Stimulated activated CD4-positive, alpha-beta T cell treated with anti-CD3 and anti-CD28 coated beads, Interleukin-2, amount 100 ng/mL, for 24 hours (primary cell): ENCODE measurements at places on chromosomes 1 and 21.

GRCh38 chr21:44778094-44778493, 23.5 kb downstream of the UBE2G2 start:
- no peak for DNase-seq

DNA sequence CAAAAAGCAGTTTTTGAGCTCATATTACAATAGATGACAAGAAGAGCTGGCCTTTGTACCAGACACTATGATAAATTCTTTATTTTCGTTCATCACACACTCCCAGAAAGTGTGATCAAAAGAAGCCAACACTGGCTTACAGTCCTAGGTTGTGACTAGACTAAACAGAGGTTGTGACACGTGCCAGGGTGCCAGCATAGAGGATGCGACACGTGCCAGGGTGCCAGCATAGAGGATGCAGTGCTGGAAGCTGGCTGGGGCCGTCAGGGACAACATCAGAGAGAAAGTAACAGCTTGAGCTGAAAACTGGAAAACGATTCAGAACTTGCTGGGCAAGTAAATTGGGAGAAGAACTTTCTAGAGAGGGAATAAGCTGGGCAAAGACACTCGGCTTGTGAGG, 2.2 kb downstream of the MTARC1 start:
- no peak for DNase-seq

- no peak for DNase-seq
Measured at GRCh38 chr1:100279358-100279923, 13.4 kb downstream of the RTCA start.

GRCh38 chr1:115144176-115144575, 54.9 kb upstream of the TSPAN2 start:
- no peak for DNase-seq

- DNase-seq = no peak
Measured at GRCh38 chr1:235017719-235018118, 110.9 kb downstream of the TOMM20 start.

GRCh38 chr1:55718758-55719671, 503.9 kb upstream of the USP24 start:
- no peak for DNase-seq

GRCh38 chr1:81730881-81731280, 69.9 kb upstream of the ADGRL2 start:
- DNase-seq = no peak

DNA sequence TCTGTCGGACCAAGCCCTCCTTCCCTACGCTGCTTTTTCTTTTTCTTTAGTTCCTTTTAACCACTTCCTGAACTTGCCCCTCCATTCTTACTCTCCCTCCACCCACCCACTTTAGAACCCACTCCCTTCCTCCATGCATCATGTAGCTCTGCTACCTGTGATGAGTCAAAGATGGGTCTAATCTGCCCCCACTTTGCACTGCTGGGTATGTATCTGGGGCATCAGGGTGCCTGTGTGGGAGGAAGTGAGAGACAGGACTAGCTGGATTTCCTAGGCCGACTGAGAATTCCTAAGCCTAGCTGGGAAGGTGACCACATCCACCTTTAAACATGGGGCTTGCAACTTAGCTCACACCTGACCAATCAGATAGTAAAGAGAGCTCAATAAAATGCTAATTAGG, 157.7 kb downstream of the SEC16B start:
- no peak for DNase-seq

GRCh38 chr1:10779201-10779600, 17.2 kb downstream of the CASZ1 start:
- no peak for DNase-seq

- no peak for DNase-seq
Measured at GRCh38 chr1:91821126-91821868, 64.7 kb downstream of the TGFBR3 start.

- no peak for DNase-seq
Measured at GRCh38 chr1:215425138-215425537, 142.0 kb upstream of the KCTD3 start.

DNA sequence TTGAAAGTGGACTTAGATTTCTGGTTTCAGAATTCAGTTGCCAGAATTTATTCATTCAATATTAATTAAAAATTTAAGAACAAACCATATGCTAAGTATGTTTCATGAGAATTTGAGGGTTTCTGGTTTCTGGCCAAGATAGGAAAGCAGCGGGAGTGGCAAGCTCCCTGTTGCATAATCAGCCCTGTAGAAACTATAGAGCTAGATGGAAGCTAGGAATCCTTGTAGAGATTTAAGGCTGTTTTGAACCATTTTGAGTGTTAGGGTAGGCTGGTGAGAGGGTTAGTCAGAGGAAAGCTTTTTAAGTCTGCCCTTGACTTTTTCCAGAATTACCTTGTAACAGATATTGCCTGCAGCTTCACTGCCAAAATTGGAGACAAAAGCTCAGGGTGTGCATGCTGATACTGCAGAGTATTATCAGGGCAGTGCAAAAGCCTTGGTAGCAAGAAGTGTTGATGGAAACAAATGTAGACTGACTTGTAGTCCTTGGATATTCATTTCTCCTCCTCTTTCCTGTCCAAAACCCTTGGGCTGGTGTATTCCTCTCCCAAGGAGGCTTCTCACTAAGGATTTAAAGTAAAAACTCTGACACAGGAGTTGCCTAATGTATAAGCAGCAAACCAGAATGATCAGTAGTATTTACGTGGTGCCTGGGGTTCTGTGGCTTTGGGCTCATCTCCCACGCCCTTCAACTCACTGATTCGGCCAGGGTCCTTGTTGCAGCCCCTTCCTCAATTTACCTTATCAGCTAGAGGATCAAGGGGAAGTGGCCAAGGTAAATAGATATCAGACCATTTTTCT, 12.6 kb upstream of the GIPC2 start:
- no peak for DNase-seq

DNA sequence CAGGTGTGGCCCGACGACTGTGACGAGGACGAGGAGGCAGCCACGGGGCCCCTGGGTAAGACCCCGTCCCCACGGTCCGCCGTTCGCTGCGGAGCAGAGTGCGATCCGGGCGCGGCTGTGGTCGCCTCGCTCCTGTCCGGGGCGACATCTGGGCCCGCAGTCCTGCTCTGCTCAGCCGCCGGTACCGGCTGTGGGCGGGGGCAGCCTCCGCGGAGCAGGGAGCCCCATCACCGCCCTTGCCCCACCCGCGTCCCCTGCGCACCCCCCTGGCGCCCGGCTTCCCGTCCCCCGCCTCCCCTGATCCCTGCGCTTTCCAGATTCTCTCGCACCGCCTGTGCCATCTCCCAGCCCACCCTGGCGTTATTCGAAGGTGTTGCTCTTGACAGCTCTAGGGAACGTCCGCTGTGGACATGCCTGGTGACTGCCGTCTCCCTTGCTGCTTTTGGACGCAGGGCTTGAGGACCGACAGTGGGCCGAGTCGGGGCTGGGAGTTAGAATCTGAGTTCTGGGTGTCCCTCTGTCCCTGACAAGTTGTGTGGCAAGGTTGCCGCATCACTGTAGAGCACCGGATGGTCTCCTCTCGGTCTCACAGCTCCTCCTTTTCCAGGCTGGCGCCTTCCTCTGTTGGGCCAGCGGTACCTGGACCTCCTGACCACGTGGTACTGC, 596 bp downstream of the TOR3A start:
- peak; percentile 31 for DNase-seq

DNA sequence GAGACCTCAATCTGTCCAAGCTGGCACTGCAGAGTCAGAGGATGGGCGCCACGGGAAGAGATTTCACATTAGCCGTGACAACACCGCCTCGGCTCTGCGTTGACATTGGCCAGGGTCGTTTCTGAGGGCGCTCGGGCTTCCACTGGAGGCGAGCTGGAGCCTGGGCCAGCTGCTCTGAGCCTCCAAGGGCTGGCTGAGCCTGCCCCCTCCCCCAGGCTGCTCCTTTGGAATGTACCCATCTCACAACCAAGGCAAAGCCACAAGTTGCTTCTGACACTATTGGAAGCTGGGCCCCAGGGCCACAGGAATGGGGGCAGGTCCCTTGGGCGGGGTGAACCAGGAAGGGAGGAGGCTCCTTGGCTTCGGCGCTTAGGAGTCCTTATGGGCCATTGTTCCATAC, 12.7 kb downstream of the GPR3 start:
- DNase-seq = no peak

DNA sequence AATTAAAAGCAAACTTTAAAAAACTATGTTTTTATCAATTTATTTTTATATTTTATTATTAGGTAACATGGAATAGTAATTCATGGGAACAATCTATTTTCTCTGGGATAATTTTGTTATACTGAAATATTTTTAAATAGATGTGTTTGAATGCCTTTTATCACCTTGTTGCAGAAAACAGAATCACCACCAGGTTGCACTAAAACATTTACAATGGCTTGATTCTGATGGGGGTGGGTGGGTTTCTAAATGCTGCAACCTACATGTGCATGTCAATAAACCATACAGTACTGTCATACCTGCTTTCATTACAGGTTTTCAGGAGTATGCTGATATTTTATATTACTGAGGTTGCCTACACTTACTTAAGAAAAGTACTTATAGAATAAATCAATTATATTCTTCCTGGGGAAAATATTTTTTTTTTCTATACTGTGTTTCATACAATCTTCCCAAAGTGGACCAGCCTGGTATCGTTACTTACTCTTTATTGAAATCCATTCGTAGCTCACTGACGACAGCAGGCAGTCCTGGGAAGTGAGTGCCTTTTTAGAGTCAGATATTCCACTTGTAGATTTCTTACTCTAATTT, 132.8 kb downstream of the PTPRC start:
- no peak for DNase-seq

GRCh38 chr21:40141621-40142020, 274.4 kb downstream of the PCP4 start:
- no peak for DNase-seq

GRCh38 chr1:17833661-17834501, 78.7 kb downstream of the ACTL8 start:
- no peak for DNase-seq

DNA sequence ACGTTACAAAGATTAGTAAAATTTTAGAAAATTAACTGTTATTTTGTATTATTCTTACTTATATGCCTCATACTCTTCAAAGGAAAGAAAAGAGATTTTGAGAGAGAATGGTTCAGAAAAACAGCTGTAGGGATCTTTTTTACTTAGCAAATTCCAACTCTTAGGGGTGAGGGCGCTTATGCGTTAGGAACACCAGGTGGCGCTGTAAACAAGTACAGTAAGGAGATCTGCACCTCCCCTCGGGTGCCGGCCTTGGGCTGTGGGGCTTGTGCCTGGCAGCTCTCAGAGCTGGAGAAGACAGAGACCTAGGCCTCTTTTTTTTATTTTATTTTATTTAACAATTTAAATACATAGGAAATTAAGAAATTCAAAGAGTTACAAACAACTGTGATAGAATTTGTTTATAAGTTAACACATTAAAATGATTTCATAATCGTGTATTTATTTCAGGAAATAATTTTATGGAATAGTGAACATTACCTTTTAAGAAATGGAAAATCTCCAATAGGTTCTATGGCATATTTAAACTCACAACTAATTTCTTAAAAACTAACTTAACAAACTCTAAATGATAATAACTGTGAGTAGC, 32.6 kb downstream of the UTP25 start:
- peak; percentile 79 for DNase-seq

DNA sequence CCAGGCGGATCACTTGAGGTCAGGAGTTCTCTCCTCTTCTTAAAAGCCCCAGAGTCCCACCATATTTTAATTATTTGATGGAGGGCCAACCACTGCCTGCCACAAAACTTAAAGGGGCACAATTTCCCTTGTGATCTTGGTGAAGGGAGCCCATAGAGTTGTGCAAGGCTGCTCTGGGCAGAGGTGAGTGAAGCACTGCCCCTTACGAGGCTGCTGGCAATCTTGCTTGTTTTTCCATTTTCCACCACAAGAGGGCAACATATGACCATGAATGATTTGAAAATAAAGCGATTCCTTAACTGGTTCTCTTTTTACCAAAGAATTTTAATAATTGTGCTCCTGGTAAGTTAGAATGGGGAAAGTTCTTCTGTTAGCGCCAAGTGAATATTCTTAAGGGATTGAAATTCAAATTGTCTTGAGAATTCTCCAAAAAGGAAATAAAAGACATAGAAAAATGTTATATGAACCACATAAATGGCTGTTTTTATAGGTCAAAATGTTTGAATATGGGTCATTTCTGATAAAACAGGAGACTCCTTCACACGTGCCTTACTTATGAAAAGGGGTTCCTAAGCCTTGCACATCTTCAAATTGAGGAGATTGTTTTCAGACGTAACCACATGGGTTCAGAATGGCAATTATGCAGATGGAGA, 22.7 kb downstream of the PGM1 start:
- DNase-seq = peak; percentile 37

DNA sequence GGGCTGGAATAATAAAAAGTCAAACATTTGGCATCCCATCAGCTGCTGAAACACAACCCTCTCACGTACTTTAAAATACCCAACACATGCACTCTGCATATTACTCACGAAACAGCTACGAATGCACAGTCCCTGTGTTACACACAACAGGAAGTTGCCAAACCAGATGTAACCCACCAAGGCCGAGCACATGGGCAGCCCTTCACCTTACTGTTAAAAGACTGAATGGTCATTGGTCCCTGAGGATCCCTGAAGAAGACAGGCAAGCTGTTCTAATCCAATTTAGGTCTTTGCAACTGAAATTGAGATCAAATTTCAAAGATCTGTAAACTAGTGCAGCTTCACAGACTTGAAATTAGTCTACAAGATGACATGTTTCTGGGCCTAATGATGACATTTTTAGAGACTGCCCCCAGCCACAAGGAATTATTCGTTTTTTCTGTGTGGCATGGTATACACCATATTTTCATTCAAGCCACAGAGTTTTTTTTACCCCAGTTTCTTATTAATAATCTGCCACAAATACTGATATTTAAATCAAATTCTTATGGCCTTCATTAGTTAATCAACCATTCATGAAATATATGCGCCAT, 25.6 kb upstream of the IER5 start:
- peak; percentile 20 for DNase-seq

DNA sequence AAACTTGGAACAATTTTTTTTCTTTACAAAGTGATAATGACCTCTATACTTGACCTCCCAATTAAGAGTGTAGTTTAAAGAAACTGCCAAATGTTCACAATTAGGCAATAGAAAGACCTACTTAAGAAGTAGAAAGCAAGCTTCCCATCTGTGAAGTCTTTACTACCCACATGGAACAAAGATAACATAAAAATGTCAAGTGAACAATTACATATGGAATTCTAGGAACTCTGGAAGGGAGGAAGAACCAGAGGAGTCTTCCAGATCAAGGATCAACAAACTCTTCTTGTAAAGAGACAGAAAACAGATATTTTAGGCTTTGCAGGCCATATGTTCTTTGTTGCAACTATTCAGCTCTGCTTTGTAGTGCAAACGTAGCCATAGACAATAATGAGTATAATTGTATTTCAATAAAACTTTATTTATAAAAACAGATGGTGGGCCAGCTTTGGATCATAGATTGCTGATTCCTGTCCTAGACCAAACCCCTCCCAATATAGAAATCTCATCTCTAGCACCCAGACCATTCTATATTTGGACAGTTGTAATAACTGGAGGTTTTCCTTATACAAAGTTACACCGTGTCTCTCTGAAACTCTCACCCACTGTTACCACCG, 68.4 kb upstream of the MAGI3 start:
- DNase-seq = no peak
